ENCODE measurements at places on chromosomes 6 and 20. TPM values are rescaled to one million over a fixed set of nuclear protein-coding genes. Genes with fewer than 3 reads are reported as not detected.
A peak's percentile ranks its signal among the peaks of the same experiment; 100 is the strongest.

Gene PHACTR1
- total RNA-seq = 1.3 TPM

DNA sequence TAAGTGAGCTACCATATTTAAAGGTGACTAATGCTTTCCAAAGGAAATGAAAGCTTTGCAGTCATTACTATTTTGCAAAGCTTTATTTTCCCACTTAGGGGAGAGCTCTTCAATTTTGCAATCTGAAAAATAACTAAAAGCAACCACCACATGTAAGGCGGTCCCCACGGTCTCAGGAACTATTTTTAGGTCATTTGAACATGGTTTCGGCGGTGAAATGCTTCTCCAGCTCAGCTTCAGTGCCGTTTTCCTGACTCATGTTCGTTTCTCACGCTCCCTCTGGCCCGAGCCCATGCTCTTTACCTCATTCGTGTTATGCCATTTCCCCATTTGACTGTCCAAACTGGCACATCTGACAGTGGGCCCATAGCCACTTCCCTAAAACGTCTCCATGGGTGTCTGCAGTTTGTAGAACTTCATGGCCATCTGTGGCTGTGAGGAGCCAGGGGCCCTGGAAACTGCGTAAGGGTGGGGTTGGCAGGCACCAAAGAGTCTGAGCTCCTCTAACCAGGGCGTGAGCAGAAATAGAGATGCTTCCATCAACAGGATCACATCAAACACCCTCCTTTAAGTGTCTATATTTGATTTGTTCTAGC is 46.5 kb downstream of the ADTRP start:
- no peak overlapping the region for H3K4me3 ChIP-seq
- no peaks in the 10 kb centered on the region for H3K36me3 ChIP-seq
- DNase-seq = no peak
- H3K4me1 ChIP-seq = no peaks in the 10 kb centered on the region
- H3K27ac ChIP-seq = peak overlapping the region; percentile 38

- no peak overlapping the region for H3K4me3 ChIP-seq
- no peaks in the 10 kb centered on the region for H3K4me1 ChIP-seq
- no peak for DNase-seq
- H3K36me3 ChIP-seq = no peaks in the 10 kb centered on the region
- H3K27me3 ChIP-seq = no peaks in the 10 kb centered on the region
- H3K27ac ChIP-seq = no peak overlapping the region
These were observed 720.5 kb downstream of the MAFB start for GRCh38 chr20:39968495-39968894.

- no peaks in the 10 kb centered on the region for H3K27me3 ChIP-seq
- DNase-seq = no peak
- H3K4me1 ChIP-seq = no peaks in the 10 kb centered on the region
- no peaks in the 10 kb centered on the region for H3K36me3 ChIP-seq
These were observed 155.5 kb upstream of the PMEPA1 start for GRCh38 chr20:57865266-57865665.

- no peaks in the 10 kb centered on the region for H3K4me1 ChIP-seq
- no peaks in the 10 kb centered on the region for H3K36me3 ChIP-seq
- no peaks in the 10 kb centered on the region for H3K27me3 ChIP-seq
These were observed 577 bp upstream of the SCAND1 start for GRCh38 chr20:35954907-35955251.
